ENCODE measurements at places on chromosomes 1 and 21. TPM values are rescaled to one million over a fixed set of nuclear protein-coding genes. Genes with fewer than 3 reads are reported as not detected.

The CD164L2 gene
- not detected for total RNA-seq

The REG4 gene
- not detected for total RNA-seq

The CCDC190 gene
- total RNA-seq: not detected

DNA sequence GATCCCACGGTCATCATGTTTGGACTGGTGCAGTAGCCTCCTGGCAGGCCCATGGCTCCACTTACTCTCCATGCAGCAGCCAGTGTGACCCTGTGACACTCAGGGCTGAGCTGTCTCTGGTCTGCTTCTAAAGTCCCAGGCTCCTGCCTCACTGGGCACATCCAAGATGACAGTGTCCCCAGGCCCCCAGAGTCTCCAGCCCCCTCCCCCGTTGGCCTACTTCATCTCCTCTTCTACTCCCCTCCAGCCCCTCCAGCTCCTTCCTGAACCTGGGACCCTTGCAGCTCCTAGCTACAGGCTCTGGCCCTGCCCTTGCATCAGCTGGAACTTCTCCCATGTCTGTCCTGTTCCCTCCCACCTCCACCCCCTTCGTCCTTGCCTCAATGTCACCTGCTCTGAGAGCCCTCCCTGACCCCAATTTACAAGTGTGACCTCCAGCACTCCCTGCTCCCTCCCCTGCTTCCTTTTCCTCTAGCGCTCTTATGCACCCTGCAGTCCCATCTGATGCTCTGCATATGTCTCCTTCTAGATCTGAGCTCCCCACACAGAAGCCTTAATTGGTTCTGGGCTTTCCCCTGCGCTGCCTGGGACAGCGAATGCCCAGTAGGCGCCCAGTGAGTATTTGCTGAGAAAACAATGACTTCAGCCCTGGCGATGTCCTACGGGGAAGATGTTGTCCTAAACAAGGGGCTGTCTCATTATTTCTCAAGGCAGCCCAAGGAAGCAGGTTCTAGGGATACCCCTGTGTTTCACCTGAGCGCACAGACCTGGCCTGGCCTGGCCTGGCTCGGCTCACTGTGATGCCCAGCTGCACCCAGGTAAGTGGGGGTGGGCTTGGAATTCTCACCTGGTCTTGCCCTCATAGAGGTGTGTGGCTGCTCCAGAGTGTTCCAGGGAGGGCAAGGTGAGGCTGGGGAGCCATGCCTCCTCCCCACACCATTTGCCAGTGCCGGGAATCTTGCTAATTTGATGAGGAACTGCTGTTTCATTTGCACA, 600.6 kb downstream of the PTPRU start:
- no peak for DNase-seq

DNA sequence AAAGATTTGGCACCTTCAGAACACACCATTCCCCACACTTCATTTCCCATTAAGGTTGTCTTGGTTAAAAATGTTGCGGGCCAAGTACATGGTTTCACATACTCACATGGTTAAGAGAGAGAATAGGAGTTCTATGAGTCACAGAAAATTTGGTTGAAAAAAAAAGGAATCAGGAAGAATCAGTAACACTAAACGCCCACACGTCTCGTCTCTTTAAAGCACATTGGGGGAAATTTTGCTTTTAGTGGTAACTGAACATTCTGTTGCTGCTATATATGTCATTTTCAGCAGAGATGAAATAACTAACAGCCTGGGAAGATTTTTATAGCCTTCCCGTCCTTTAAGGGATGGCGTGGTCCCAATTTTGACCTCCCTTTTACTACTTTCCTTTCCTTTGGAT, 132.9 kb upstream of the ERG start:
- no peak for DNase-seq

DNA sequence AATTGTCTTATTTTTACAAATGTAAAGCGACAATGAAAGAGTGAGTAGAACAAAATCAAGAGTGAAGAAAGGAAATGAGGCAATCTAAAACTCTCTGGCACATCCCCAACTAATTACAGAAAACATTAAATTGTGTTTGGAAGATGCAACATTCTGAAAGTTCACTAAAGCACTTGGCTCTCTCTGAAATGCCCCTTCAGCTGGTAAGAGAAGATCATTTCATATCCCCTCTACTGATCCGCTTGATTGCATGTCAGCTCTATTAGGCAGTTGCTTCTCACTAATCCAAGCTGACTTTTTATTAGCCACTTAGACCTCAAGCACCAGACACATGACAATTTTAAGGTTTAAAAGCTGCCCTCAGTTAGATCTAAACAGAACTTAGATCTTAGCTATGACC, 262.8 kb upstream of the PRMT6 start:
- DNase-seq: no peak

DNA sequence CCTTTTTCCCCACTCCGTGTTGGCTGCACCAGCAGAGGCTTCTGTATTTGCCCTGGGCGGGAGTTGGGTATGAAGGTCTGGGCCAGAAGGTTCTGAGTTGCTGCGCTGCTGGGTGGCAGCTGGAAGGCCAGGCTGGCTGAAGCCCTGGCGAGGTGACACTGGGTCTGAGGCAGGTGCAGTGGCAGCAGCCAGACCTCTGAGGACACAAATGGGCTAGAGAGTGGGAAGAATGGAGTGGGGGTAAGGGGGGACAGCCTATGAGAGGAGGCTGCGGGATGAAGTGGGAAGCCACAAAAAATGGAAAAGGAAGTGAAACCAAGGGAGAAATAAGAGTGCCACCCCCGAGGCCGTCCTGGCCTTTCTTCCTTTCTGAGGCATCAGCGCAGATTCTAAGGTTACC, 53.2 kb downstream of the STX6 start:
- DNase-seq: no peak

DNA sequence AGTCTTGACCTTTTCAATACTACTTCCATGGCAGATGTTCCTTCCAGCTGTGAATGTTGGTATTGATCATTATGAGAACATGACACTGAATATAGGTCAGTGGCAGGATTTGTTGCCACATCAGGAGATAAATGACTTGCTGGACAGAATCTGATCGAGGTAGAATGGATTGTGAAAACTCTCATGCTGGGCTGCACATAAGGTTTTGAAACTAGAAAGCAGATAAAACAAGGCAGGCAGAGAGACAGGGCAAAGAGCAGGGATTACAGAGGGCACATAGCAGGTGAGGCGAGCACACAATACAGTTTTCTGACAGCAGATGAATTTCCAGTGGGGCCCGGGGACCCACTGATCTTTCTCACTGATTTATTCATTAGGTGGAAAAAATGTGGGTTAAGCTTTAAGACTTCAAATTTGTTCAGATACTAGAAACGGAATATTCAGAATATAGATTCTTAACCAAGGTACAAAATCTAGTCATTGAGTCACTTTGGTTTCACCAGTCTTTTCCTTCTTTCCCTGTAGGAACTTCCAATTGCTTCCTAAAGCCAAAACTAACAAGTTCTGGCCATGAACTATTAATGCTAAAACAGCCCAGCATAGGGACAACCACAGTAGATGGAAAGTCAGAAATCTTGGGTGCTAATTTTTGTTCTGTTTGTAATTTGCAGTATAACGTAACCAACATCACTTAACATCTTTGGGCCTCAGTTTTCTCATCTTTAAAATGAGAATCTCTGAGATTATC, 296.0 kb upstream of the PTBP2 start:
- DNase-seq: no peak

The FMOD gene
- 0.16 TPM for total RNA-seq
